Colonic mucosa (tissue), 4 donors: ENCODE measurements at places on chromosomes 3 and 15.
A peak's percentile ranks its signal among the peaks of the same experiment; 100 is the strongest.

DNA sequence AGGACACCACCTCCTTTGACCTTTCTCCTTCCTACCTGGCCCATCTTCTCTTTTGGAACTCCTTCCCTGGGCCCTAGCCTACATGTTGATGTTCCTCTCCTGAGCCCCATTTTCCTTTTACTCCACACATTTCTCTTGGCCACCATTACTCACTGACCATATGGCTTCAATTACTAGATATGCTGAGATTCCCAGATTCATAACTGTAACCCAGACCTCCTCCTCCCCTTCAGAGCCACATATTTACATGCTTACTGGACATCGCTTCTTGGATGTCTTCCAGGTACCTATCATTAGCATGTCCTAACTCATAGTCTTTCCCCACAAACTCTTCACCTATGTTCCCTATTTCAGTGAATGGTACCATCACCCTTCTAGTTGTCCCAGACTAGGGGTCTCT lies 24.4 kb upstream of the TRIM59 start:
- H3K4me1 ChIP-seq: no peaks in the 10 kb centered on the region
- no peak for DNase-seq
- H3K27ac ChIP-seq: no peak overlapping the region
- no peaks in the 10 kb centered on the region for H3K36me3 ChIP-seq
- H3K27me3 ChIP-seq: no peaks in the 10 kb centered on the region

GRCh38 chr15:74275957-74276356 lies 39.8 kb downstream of the CCDC33 start:
- no peak overlapping the region for H3K4me3 ChIP-seq
- no peak overlapping the region for H3K27ac ChIP-seq
- H3K27me3 ChIP-seq: no peaks in the 10 kb centered on the region
- no peaks in the 10 kb centered on the region for H3K4me1 ChIP-seq

DNA sequence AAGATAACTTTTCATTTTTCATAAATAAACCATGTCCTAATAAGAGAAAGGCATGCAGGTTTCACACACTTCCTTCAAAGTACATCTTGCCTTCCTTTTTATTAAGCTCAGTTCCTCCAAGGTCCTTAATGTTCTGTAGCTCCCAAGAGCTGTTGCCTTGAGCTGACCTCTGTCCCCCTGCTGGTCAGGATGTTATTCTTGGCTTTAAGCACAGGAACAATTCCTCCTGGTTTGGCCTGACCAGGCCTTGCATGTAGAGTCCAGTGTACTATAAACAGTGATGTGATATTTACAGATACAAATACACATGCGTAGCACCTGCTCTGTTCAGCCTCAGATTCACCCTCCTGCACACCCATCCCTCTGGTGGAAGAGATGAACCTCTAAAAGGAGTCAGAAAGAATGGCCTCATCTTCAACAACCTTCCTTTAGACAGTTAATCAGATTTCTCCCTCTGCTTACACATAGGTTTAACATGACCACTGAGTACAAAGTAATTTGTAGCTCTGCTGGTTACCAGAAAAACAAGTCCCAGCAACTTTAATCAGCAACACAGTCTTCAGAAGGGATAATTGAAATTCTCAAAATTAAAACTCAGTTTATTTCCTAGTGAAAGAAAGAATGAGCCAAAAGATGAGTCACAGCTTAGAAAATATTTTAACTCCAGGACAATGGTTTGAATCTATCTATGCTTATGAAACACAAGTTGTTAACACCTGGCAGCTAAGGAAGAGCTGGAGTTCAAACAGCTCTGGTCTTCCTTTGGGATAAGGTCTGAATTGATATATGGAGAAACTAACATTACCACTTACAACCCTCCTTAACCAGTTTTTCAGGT lies 46.5 kb downstream of the PTPN9 start:
- peak; percentile 35 for DNase-seq
- peaks cover 10% of the 10 kb centered on the region for H3K4me1 ChIP-seq
- no peak overlapping the region for H3K27ac ChIP-seq
- no peak overlapping the region for H3K4me3 ChIP-seq
- H3K36me3 ChIP-seq: no peaks in the 10 kb centered on the region

- H3K4me3 ChIP-seq: no peak overlapping the region
- no peak for DNase-seq
- no peaks in the 10 kb centered on the region for H3K4me1 ChIP-seq
- no peaks in the 10 kb centered on the region for H3K36me3 ChIP-seq
- no peak overlapping the region for H3K27ac ChIP-seq
Measured at GRCh38 chr15:99454941-99455788, 110.6 kb upstream of the MEF2A start.

- no peak for DNase-seq
- no peak overlapping the region for H3K27ac ChIP-seq
- H3K36me3 ChIP-seq: no peaks in the 10 kb centered on the region
Measured at GRCh38 chr15:50095938-50096821, 22.9 kb downstream of the ATP8B4 start.

DNA sequence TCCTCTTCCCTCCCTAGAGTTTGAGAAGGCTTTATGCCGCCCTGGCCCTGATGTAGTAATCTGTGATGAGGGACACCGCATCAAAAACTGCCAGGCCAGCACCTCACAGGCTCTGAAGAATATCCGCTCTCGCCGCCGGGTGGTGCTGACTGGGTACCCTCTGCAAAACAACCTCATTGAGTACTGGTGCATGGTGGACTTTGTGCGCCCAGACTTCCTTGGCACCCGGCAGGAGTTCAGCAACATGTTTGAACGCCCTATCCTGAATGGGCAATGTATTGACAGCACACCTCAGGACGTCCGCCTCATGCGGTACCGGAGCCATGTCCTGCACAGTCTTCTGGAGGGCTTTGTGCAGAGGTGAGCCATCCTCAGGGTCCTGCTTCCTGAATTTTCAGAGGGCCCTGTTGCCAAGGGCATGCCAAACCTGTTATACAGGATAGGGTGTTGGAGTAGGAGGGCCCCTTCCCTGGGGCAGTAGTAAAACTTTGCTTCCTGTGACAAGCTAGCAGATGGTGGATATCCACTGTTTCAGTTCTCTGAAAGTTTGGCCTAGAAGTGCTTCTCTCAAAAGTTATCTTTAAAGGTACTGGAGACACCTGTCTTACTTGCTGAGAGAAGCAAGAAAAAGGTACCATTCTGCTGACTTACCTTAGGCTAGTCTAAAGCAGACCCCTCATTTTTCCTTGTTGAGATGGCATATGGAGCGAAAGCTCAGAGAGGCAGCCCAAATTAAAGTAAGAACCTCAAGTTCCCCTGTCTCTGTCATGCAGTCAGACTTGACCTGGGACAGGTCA lies 33.7 kb upstream of the TEX264 start:
- no peaks in the 10 kb centered on the region for H3K4me1 ChIP-seq
- H3K27ac ChIP-seq: no peak overlapping the region
- no peaks in the 10 kb centered on the region for H3K27me3 ChIP-seq
- no peak for DNase-seq
